ENCODE measurements at places on chromosomes 5 and 9.

DNA sequence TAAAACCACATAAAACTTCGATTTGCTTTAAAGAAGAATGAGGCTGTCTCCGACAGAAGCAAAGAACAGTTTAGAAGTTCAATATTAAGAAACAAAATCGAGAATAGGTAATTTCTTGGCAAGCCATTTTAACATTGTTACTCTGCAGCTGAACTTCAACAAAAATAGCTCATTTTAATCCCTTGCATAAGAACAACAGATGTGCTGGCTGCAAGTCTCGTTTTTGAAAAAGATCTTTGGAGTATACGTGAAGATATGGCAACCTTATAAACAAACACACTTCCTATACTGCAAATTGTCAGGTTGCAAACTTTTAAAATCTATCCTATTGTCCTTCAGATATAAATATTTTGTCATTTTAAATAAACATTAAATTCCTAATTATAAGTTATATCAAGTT is 71.5 kb downstream of the FBN2 start:
- DNase-seq = no peak

- DNase-seq = no peak
Observed at GRCh38 chr9:17829064-17829463, 250.2 kb downstream of the SH3GL2 start.

- no peak for DNase-seq
Observed at GRCh38 chr9:22332202-22332601, 114.4 kb upstream of the DMRTA1 start.

DNA sequence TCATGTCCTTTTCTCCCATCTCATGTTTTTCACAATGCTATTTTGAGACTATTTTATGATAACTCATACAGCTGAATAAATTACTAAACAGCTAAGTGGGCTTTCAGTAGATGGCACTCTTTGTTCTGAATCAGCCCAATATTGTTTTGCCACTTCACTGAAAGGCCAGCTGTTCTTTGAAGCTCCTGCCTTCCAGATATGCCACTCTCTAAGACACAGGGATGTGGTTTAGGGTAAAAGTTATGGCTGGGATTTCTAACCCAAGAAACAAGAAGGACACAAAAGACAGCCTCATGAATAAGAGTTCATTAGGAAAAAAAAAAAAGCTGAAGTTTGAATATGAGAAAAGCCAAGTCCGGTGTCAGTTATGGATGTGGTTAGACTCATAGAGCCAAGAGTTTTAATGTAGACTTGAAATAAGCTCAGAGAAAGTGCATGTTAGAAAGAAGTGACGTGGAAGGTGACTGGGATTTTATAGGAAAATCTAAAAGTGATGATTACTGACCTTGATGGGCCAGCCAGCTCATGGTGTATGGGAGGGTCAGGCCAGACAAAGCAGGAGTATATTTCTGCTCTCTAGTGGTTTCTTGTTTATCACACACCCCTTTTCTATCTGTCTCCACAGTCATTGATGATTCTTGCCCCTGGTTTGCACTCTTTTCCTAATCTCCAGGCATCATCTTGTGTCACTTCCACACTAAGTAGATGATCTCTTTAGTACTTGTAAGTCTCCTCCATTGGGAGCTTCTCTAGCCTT is 488.5 kb downstream of the NR2F1-AS1 start:
- DNase-seq = no peak

GRCh38 chr9:86389628-86390027 is 35.4 kb upstream of the TUT7 start:
- no peak for DNase-seq

- DNase-seq = no peak
Observed at GRCh38 chr9:32590898-32591297, 17.9 kb upstream of the NDUFB6 start.

- no peak for DNase-seq
Observed at GRCh38 chr9:93263334-93264229, 79.6 kb downstream of the WNK2 start.
